ENCODE measurements at places on chromosomes 4 and X. TPM values are rescaled to one million over a fixed set of nuclear protein-coding genes. Genes with fewer than 3 reads are reported as not detected.

DNA sequence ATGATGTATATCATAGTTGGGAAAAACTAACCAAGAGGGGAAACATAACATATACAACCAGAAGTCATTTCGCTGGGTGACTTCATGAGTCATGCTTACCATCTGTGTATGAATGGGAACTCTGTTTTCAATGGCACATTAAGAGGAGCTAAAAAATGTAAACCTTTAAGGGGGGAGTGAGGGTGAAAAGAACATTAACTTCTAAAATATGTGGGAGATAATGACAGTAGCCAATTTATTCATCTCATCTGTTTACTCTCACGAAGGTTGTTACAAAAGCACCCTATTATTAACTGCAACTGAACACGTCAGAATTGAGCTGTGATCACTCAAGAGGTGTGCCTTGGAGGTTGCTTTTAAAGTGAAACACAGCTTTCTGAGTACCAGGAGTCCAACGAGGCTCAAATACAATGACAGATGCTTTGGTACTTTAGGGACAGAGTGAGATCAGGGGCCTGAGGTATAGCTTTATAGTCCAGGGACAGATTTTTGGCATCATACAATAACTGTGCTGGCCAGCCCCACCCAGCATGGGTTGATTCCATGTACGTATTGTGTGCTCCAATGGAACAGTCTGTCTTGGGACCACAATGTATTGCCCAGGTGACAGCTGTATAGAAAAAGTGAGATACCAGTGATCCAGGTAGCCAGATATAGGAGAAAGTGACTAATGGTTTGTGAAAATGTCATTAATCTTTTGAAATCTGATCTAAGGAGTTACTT is 107.3 kb downstream of the AMMECR1 start:
- no peak for ATAC-seq

DNA sequence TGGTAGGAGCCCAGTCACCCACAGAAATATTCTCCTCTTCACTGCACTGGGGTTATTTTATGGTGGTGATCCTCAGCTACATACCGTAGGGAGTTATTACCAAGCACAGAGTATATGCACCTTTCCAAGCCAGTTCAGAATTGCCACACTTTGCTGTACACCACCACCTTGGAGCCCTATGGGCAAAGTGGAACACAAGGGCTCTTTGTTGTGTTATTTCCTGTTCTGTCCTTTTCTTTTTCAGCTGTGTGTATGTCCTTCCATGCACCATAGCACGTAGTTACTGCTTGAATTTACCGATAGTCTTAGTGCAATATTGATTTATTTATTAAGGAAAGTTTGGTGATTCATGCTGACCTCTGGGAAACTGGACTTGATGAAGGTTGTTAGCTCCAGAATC is 8.3 kb downstream of the RNF128 start:
- ATAC-seq, result no peak

DNA sequence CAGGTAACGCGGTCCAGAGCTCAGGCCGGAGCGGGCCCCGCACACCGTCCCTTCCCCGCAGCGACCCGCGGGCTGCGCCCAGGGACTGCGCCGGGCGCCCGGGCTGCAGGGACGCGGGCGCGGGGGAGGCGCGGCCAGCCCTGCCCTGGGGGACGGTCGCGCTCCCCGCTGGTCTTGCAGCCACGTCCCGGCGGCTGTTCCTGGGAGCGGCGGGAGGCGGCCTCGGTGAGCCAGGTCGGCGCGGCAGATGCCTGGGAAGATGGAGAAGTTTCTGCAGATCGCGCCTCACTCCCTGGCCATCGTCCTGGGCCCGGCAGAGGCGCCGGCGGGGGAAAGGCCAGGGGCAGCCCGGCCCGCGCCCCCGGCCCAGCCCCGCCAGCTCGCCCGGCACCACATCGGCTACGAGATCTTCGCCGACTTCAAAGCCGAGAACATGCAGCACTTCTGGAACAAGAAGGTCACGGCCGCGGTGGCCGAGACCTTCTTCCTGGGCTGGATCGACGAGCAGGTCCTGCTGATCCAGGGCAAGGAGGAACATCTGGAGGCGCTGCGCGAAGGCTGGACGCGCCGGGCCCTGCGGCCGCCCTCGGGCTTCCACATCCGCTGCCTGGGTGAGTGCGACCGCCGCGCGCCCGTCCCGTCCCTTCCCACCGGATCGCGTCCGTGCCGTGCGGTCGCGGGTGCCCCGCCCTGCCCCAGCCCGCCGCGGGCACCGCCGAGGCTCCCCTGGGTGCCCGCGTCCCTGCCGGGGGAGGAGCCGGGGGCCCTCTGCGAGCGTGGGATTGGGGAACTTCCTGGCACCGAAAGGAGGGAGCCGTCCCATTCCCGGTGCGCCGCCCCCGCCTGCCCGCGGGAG is 107.4 kb upstream of the STOX2 start:
- peak; percentile 52 for ATAC-seq

The HSD17B13 gene
- 1.1 TPM for total RNA-seq

The C4orf51 gene
- total RNA-seq, result not detected

- ATAC-seq, result no peak
These were observed 47.9 kb upstream of the LINC00632 start for GRCh38 chrX:140661643-140662042.

DNA sequence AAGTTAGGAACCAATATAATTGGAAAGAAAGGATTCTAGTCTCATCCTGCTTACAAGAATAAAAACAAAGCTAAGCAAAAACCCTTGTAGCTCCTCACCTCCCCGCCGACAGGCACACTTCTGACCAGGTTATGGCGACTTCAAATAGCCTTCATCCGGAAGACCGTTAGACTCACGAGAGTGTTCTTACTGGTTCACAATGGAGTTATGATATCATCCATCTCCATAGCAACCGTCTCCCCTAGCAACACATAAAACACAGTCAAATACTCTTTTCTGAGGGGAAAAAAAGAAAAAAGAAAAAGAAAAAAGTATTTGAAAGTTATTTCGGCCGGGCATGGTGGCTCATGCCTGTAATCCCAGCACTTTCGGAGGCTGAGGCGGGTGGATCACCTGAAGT is at the start of gene IL13RA2:
Gene IL13RA2, minus strand, starts transcription at position 162 of the 400 bp plus-strand sequence. CDS start 347 bp downstream, outside the sequence.
- no peak for ATAC-seq

- no peak for ATAC-seq
These were observed 107.8 kb downstream of the SLC4A4 start for GRCh38 chr4:71446479-71447081.

GRCh38 chrX:68273887-68274286 is 159.4 kb downstream of the OPHN1 start:
- ATAC-seq, result no peak

The FGF2 gene
- total RNA-seq, result 36.3 TPM

The SOD3 gene
- total RNA-seq, result 801 TPM

The PGK1 gene
- 301 TPM for total RNA-seq

- ATAC-seq, result no peak
These were observed 1.3 kb upstream of the FHIP1A start for GRCh38 chr4:151407466-151408379.

DNA sequence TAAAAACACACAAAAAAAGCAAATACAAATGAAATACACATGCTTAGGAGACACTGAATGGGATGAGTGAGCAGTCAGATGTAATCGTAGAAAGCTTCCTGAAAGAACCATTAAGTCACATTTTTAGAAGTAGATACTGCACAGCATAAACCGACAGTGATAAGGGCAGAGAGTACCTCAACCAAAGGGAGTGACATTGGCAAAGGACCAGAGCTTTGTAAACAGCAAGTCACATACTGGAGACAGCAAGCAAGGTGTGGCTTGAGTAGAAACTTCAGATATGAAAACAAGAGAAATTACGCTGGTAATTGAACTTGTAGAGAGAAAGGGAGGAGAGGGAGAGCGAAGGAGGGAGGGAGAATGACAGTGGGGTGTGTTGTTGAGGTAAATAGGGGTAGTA is 92.0 kb downstream of the CHRDL1 start:
- ATAC-seq, result no peak

- no peak for ATAC-seq
These were observed 508.8 kb downstream of the ANKRD50 start for GRCh38 chr4:124203613-124204238.

The CYSLTR1 gene
- 13.7 TPM for total RNA-seq

GRCh38 chr4:1419708-1420107 is 13.5 kb upstream of the NKX1-1 start:
- no peak for ATAC-seq

DNA sequence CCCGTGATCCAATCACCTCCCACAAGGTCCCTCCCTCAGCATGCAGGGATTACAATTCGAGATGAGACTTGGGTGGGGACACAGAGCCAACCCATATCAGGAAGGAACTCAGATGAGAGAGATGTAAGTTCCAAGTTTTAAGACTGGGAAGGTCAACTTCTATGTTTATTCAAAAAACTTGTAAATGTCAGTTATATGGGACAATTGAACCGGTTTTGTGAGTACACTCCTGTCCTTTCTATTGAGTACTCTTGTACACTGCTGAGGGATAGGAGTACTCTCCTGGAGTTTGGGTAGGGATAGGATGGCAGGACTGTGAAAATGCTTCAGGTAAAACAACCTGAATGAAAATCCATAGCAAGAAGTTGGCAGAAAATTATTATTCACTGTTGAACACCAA is 239.1 kb downstream of the ZNF674 start:
- no peak for ATAC-seq

The KLHL4 gene
- total RNA-seq, result 1.5 TPM

The SRPK3 gene
- not detected for total RNA-seq

GRCh38 chr4:808860-809570 is 16.9 kb downstream of the CPLX1 start:
- ATAC-seq, result no peak

DNA sequence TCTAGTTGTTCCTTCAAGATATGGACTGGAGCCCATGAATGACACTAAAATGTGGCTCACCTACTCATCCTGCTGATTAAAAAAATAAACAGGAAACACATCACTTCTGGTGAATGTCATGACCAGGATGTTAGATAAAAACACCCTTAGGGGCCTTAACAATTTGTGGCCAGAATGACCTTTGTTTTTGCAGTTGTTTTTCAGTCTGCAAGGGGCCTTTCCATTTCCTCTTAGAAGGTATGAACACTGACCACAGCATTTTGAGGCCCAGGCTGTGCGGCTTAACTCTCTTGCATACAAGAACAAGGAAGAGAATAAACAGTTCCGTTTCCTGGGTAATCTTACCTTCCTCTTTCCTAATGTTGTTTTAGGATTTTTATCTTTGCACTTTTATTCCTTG is 113.2 kb downstream of the IL1RAPL2 start:
- ATAC-seq, result no peak

DNA sequence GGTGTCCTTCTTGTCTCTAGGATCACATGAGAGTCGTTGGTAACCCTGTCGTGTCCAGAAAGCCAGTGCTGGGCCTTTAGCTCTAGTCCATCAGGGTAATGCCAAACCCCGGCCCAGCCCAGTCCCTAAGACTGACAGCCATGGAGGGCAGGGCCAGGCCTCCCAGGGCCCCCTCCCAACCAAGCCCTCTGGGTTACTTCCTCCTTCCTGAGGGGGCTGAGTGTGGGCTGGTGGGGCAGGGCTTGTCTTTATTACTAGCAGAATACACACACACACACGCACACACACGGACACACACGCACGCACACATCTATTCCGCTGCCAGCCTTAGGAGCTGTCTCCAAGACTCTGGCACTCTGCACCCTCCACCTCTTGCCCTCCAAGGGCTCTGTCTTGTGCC is 35.6 kb upstream of the CDKN2AIP start:
- no peak for ATAC-seq

The SSX3 gene
- total RNA-seq, result not detected

DNA sequence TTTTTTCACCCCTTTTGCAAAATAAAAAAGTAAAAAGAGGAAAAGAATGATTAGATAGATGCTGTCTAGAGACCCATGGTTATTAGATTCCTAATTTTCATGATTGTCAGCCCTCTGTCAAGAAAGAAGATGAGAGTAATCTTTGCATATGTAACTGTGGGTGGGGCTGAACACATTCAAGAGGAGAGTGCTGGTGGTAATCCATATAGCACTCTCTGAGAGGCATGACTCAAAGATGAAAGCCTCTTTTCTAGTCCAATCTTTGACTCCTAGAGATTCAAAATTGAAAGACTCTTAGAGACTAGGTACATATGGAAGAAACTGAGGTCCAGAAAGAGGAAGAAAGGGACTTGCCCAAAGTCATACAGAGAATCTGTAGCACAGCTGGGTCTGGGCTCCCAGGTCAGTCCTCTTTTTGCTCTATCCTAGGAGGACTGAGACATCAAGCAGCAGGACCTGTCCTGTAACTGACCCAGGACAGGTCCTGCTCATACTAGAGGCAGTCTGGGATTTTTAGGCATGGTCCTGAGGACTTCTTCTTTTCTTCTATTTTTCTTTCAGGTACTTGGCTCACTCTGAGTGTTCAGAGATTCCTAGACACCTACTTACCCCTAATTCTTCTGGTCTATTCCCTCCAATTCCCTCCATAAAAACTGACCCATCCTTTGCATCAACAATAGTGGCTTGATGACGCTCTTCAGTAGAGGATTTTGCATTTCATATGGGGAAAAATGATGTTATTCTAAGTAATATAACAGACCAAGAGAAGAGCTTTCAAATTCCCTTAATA is 23.8 kb downstream of the VSIG4 start:
- ATAC-seq, result no peak

GRCh38 chrX:46838974-46839480 is 2.2 kb downstream of the RP2 start:
- ATAC-seq, result no peak

The LNX1 gene
- total RNA-seq, result 10.5 TPM

DNA sequence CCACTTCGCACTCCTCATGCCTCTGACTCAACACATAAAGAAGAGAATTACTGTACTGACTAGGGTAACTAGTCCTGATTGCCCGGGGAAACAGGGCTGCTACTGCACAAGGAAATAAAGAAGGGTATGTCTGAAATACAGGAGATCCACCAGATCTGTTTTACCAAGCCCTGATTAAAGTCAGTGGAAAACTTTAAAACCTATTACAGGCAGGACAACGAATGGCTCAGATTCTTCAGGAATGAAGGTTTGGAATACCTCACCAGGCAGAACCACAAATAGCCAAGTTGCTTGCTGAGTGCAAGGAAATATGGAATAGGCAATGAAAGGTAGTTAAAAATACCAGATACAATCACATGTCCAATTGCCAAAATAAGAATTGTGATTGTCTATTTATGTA is 17.3 kb downstream of the LAMTOR3 start:
- no peak for ATAC-seq

GRCh38 chrX:150849996-150850720 is 48.3 kb downstream of the CD99L2 start:
- no peak for ATAC-seq

GRCh38 chr4:60992037-60992436 is 208.1 kb upstream of the ADGRL3 start:
- no peak for ATAC-seq

The TLR6 gene
- 1.4 TPM for total RNA-seq

GRCh38 chr4:40651280-40651679 is 21.6 kb upstream of the RBM47 start:
- no peak for ATAC-seq
